ENCODE measurements at places on chromosomes 6 and 20. TPM values are rescaled to one million over a fixed set of nuclear protein-coding genes. Genes with fewer than 3 reads are reported as not detected.

Gene EDN3
- total RNA-seq = not detected

Gene THEMIS
- not detected for total RNA-seq

Gene BEND6
- 17.7 TPM for total RNA-seq

Gene JPH2
- 0.50 TPM for total RNA-seq

Gene CDSN
- not detected for total RNA-seq

Gene DIDO1
- total RNA-seq = 47.1 TPM

Gene TXLNB
- 4.1 TPM for total RNA-seq

Gene FBXO9
- 36.4 TPM for total RNA-seq

Gene MCCD1
- not detected for total RNA-seq

Gene OR12D3
- total RNA-seq = not detected

Gene GABRR2
- 0.15 TPM for total RNA-seq

Gene FILIP1
- 0.29 TPM for total RNA-seq

Gene DEFB126
- total RNA-seq = not detected

Gene LY6G6C
- not detected for total RNA-seq

Gene SPTLC3
- 5.8 TPM for total RNA-seq

Gene TMEM244
- not detected for total RNA-seq

Gene COL21A1
- 4.6 TPM for total RNA-seq

Gene UBE3D
- 7.4 TPM for total RNA-seq

Gene APCDD1L
- total RNA-seq = 17.5 TPM

Gene SLC22A16
- 0.15 TPM for total RNA-seq

Gene CFB
- total RNA-seq = 24.1 TPM

Gene GGTLC1
- total RNA-seq = not detected

Gene MATN4
- 0.33 TPM for total RNA-seq

Gene ZNF831
- total RNA-seq = not detected

Gene PRR18
- total RNA-seq = not detected

Gene ADTRP
- total RNA-seq = 2.3 TPM

Gene CALHM4
- not detected for total RNA-seq

Gene BRD2
- total RNA-seq = 102 TPM

Gene MAP1LC3A
- 52.8 TPM for total RNA-seq
